CD4-positive, alpha-beta memory T cell (primary cell): ENCODE measurements at places on chromosomes 11 and 22.

GRCh38 chr11:6695377-6695776 is 12.2 kb upstream of the MRPL17 start:
- no peak for DNase-seq

DNA sequence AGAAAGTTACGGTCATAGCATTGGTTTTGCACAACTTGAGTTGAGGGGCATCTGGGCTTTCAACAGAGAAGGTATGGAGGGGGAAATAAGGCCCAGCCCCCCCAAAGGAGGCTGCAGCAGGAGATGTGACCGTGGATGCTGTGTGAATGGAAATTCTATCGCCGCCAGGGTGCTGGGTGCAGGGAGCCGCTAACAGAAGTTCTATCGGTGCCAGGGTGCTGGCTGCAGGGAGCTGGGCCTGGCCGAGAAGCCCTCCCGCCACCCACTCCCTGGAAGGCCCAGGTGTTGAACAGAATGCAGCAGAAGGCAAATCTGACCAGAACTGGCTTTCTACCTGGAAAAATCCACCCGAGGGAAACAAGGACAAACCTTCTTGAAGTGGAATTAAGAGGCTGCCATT is 115.0 kb downstream of the SHANK2 start:
- DNase-seq: no peak

DNA sequence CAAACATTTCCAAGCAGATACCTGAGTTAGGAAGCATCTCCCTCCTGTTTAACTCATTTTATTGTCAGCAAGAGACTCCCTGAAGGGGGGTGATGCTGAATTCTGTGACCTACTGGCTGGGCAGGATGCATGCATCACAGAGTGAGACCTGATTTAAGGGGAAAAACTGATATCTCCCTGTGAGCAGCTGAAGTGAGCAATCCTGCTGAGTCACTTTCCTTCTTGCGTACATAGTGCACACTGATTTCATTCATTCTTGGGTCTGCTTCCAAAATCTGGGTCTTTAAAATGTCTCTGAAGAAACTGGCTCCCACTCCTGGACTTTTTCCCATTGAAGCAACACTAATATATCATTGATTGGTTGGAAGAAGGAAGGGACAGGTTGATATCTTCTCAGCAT is 23.3 kb downstream of the P4HA3 start:
- no peak for DNase-seq

DNA sequence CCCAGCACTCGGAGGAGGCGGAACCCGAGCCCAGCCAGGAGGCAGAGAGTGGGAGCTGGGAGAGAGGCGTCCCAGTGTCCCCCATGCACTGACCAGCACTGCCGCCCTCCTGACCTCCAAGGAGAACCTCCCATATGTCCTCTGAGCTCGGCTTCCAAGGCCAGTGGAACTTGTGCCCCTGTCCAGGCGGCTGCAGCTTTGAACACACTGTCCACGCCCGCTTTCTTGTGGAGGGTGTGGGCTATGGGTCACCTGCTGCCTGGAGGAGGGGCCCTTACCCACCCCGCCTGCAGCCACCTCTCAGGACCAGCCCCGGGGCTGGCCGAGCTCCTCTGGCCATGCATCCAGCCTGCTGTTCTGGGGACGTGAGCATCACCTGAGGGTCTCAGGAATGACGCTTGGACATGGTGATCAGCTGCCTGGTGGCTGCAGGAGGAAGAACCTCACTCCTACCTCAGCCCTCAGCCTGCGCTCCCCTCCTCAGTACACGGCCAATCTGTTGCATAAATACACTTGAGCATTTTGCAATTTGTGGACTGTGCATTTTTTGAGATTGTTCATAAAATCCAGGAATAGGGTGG is 22.2 kb upstream of the MUC5B start:
- DNase-seq: no peak

GRCh38 chr11:2267851-2268728 is 2.3 kb downstream of the ASCL2 start:
- DNase-seq: no peak

GRCh38 chr22:27213766-27214581 is 556.6 kb downstream of the MIAT start:
- no peak for DNase-seq

DNA sequence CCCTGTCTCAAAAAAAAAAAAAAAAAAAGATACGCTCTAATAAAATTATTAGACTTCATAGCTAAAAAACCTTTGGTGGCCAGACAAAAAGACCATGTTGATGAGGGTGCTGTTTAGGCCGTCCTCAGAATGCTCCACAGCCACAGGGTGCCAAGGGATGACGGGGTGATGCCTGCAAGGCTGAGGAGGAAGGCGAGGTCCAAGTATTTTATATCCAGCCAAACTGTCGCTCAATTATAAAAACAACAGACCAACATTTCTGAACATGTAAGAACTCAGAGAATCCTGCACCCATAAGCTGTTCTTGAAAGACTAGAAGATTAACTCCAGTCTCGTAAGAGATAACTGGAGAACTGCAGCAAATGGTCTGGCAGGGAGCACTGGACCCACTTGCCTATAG is 29.2 kb downstream of the TBX1 start:
- DNase-seq: no peak

GRCh38 chr11:73141309-73142127 is 600 bp downstream of the FCHSD2 start:
- peak; percentile 39 for DNase-seq

DNA sequence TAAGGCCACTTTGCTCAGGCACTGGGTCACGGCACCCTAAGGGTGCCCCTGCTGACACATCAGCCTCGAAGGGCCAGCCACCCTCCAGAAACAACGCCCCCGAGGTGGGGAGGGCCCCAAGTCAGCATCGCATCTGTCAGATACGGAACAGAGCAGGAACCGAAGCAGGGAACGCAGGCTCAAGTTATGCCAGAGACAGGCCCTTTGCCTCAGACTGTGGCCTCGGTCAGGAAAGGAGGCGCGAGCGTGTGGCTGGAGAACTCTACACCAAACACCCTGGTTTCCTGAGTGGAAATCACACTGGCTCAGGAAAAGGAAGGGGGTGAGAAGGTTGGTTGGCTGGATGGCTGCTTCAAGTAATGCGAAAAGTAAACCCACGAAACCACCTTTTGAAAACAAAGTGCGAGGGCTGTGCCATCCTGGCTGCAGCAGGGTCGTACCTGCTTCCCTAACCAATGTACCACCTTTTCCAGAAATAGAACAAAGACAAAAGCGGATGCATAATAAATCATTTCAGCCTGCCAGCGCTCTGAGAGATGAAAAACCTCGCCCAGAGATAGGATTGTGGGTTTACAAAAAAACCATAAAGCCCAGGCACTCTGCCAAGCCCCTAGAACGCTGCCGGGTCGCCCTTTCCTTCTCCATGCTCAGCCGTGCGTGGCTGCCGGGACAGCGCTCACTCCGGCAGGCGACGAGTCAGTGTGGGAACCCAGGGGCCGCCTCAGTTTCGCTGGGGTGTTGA is 38.6 kb downstream of the TRMU start:
- peak; percentile 45 for DNase-seq

GRCh38 chr11:102226702-102227490 is 90.4 kb upstream of the BIRC3 start:
- no peak for DNase-seq
